ENCODE measurements at places on chromosomes 1 and 21. TPM values are rescaled to one million over a fixed set of nuclear protein-coding genes. Genes with fewer than 3 reads are reported as not detected.

GRCh38 chr1:213491468-213491867, 440.4 kb downstream of the RPS6KC1 start:
- DNase-seq: no peak

DNA sequence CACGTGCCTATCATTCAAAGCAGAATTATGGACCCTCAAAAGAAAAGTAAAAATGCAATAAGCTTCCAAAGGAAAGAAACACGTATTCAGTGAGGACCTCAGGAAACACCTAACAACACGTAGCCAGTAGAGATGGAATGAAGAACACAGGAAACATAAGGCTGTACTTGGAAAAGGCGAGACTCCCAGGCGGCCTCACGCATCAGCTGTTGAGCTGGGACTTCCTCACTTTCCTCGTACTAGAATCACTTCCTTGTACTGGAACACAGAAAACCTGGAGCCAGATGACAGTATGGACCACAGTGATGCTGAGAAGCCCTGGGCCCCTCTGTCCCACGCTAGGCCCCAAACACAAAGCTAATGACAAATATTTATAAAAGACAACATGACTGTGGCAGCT, 94.4 kb upstream of the BACE2 start:
- no peak for DNase-seq

GRCh38 chr1:59699227-59699847, 115.4 kb upstream of the HOOK1 start:
- DNase-seq: peak; percentile 57

GRCh38 chr1:217059401-217059800, 336.2 kb upstream of the ESRRG start:
- no peak for DNase-seq

DNA sequence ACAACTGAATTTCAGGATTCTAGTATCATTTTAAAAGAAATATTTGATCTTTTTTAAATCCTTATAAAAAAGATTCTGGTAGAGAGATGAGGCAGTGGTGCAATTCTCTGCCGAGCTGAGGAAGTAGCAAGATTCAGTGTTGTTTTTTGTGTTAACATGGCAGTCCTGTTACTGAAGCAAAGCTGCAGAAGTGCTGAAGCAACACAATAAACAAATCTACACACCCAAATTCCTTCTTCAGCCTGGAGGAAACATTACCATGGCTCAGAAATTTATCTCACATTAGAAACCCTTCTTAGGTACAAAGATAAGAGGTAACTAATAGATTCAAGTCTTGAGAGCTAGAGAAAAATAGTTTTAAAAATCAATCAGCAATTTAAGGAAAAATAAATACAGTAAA, 216.0 kb downstream of the DENND1B start:
- DNase-seq: peak; percentile 5

TEDDM1 gene
- total RNA-seq: not detected

GRCh38 chr1:115156826-115157468, 67.6 kb upstream of the TSPAN2 start:
- DNase-seq: no peak

Data from IMR-90 (cell line).